T-helper 17 cell (primary cell): ENCODE measurements at places on chromosomes 3 and 15.

GRCh38 chr3:58366699-58367098 lies 34.0 kb downstream of the PXK start:
- no peak for DNase-seq

DNA sequence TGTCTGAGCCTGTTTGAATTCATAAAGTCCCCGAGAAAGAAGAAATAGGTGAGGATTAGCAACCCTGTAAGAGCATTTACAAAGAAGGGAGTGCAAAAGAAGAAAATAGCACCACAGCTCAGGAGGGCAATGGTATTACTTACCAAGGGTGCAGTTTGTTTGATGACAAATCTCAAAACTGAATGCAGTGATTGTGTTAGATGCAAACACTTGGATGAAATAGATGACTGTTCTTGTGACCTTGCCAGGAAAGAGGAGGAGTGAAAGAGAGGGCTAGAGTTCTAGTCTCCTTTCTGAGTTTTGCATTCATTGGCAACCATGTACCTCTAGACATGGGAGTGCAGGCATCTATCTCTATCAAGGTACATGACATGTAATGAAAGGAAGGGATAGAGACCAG lies 1030.8 kb upstream of the CFAP20DC start:
- DNase-seq = no peak

DNA sequence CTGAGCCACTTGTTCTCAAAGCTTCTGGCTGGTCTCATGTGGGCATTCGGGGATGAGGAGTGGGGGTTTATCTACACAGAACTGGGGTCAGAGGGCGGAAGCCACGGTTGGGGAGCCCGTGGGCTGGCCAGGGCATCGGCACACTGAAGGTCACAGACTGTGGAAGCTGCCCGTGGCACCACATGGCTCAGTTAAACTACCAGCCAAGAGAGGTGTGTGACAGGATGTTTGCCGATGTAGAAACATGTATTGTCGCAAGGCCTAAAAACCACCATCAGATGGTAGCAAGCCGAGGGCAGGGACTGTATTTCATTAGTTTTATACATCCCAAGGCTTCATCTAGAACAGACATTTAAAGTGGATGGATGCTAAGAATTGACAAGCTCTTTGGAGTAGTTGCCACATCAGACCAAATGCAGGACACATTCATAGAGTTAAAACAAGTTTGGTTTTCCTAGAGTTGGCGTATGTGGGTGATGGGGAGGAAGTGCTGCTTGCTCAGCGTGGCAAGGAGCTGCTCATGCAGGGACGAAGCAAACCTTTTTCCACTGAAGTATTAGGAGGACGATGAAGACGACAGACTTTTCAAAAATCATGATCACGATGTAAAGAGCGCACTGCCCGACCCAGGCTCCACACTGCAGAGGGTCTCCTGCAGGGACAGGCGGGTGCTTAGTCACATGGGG lies 9.6 kb upstream of the MUSTN1 start:
- no peak for DNase-seq

GRCh38 chr3:74630602-74631001 lies 16.1 kb upstream of the CNTN3 start:
- no peak for DNase-seq

DNA sequence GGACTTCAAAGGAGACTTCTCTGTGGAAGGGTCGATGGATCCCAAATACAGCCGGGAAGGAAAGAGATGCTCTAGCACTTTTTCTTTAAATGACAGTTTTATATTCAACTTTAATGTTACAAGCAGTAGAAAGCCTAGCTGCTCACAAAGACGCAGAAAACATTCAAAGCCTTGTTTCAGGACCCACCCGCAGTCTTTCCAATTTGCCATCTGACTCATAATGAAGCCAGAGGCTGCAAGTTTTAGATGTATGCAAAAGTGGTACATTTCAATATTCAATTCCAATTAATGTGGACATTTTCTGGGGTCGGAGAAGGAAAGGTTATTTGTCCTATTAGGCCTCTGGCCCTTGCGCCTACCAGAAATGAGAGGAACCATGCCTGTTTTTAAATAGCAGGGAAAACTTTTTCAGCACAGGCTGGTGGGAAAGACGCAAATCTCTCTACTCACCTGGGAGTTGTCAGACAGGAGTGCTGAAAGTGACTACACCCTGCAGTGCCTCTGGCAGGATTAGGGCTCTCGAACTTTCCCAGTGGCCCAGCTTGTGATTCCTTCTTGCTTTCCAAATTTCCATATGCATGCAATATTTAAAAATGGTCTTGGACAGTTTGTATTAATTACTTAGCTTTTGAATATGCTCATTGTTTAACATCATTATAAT lies 117.4 kb upstream of the MBNL1 start:
- DNase-seq = no peak

GRCh38 chr3:111595232-111595631 lies at the start of gene ZBED2:
ZBED2 (minus strand) TSS chr3:111595346; CDS start chr3:111594201, 1,145 bp downstream.
- no peak for DNase-seq
